ENCODE measurements at places on chromosomes 12 and 14. TPM values are rescaled to one million over a fixed set of nuclear protein-coding genes. Genes with fewer than 3 reads are reported as not detected.

MGST1 gene
- 1.2 TPM for total RNA-seq

TBC1D30 gene
- 0.11 TPM for total RNA-seq

ZNF891 gene
- total RNA-seq: 2.3 TPM

SERPINA5 gene
- total RNA-seq: not detected

MUCL1 gene
- not detected for total RNA-seq

ZNF839 gene
- 14.6 TPM for total RNA-seq

Data from T-helper 2 cell treated with Interferon-gamma antibody and Interleukin-4, amounts not matched to agents 100 ng/mL and 5 ng/mL, for 36 hours (primary cell).